ENCODE measurements at places on chromosomes 5 and 9. TPM values are rescaled to one million over a fixed set of nuclear protein-coding genes. Genes with fewer than 3 reads are reported as not detected.

Gene PIP5K1B
- 7.6 TPM for polyA plus RNA-seq

DNA sequence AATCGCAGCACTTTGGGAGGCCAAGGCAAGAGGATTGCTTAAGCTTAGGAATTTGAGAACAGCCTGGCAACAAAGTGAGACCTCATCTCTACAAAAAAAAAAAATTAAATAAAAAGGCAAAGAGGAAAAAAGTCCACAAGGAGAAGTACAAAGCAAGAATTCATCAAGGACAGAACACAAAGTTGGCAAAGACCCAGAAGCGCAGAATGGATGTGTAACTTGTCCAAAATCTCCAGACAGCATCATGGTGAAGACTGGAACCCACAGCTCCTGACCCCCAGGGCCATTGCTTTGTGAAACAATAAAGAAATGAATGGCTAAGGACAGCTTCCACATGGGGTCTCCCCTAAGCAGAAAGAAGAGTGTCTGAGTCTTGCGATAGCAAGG is 7.8 kb downstream of the HSD17B3 start:
- DNase-seq = no peak

Gene GPR21
- polyA plus RNA-seq = 0.30 TPM

Gene TXNDC8
- not detected for polyA plus RNA-seq

DNA sequence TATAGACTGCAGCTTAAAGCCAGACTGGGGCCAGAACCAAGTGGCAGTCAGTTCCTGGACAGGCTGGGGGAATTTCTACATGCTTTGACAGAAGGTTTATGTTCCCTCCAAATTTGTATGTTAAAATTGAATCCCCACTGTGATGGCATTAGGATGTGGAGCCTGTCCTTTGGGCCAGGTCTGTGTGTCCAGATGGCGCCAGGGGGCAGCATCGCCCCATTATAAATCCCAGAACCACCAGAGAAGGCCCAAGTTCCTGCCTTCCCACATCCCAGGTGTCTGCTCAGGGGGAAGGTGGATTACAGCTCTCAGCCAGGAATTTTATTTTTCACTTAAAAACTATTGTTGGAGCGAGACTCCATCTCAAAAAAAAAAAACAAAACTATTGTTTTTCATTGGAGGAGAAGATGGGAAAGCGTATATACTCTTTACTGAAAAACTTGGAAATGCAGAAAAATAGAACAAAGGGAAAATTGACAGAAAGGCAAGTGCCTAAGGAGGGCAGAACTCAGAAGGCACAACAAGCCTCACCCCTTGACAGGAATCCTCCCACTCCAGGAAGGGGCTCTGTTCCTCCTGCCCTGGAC is 5.0 kb downstream of the IL3 start:
- DNase-seq = no peak

DNA sequence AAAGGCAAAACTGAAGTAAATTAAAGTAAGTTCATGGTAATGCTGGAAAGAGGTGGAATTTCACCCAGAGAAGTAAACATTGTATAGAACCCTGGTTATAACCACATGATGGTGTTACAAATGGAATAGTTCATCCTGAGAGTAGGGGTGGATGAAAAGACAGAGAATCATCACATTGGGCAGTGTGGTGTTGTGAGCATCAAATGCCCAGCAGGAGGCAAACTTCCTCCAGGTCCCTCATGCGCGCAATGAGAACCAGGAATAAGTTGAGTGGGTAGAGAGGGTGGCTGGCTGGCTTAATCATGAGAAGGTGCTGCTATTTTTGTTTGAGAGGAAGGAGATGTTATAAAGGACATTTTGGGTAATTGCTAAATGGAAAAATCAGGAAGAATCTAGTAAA is 163.3 kb upstream of the HMHB1 start:
- DNase-seq = no peak

GRCh38 chr9:22645893-22646292 is 199.3 kb downstream of the DMRTA1 start:
- no peak for DNase-seq

Gene FAM200C
- 15.8 TPM for polyA plus RNA-seq

DNA sequence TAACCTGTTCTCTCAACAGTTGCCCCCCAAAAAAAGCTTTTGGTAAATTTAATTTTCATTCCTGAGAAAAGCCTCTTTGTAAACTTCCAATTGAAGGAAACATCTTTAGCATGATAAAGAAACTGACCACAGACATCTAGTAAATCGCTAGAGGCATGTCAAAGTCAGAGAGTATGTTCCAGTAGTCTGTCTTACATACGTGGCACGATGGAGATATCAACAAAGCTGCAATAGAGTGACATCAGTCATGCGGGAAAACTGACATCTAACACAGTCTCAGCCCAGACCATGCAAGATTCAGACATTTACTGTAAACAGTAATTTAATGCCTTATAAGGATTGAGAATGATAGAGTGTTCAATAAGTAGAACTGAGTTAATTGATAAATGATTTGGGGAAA is 45.1 kb downstream of the GARNL3 start:
- no peak for DNase-seq

Gene MEF2C
- 35.3 TPM for polyA plus RNA-seq

DNA sequence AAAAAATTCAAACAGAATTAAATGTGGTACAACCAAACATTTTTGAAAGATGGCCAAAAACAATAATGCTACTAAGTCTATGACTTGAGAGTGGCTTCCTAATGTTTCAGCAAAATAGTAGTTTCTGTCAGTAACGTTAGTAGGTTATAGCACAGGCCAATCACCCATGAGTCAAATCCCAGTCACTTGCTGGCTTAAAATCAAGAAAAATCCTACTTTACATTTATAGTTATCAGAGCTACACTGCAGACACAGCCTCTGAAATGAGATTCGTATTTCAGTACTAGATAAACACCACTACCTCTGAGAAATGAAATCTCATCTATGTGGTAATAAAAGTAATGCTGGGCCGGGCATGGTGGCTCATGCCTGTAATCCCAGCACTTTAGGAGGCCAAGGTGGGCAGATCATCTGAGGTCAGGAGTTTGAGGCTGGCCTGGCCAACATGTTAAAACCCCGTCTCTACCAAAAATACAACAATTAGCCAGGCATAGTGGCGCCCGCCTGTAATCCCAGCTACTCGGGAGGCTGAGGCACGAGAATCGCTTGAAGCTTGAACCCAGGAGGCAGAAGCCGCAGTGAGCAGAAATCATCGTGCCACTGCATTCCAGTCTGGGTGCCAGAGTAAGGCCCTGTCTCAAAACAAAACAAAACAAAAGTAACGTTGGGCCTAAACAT is 6.1 kb downstream of the ZDHHC21 start:
- DNase-seq = no peak

DNA sequence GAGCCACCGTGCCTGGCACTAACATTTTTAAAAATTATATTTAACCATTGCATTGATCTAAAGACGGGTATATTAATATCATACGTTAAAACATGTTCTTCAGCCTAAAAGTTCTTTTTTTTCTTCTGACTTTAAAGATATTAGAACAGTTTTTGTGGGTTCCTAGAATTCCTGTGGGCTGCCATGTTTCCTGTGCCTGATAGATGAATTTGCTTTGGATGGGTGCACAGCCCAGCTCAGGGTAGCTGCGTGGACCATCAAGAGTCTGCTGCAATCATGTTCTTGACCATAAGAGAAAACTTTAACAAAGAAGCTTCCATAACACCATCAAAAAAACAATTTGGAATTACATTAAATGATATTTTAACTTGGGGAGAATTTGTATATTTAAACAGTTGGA is 2.4 kb upstream of the LAMC3 start:
- DNase-seq = no peak

- no peak for DNase-seq
Measured at GRCh38 chr5:129148-129547, 37.2 kb downstream of the PLEKHG4B start.

Gene FCHO2
- polyA plus RNA-seq = 27.6 TPM

DNA sequence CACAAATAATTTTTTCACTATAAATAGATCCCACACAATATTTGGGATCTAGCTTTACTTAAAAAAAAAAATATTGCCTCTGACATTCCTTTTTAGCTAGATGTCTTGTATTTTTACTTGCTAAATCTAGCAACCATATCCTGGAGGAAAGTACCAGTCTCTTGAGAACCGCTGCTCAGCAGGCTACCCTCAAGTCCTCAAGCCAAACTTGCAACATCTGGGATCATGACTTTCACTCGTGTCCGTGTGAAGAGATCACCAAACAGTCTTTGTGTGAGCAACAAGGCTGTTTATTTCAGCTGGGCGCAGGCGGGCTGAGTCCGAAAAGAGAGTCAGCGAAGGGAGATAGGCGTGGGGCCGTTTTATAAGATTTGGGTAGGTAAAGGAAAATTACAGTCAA is 180.3 kb upstream of the FER start:
- no peak for DNase-seq

GRCh38 chr5:1709171-1709803 is 90.3 kb downstream of the MRPL36 start:
- peak; percentile 44 for DNase-seq

Gene ZNF366
- 4.4 TPM for polyA plus RNA-seq

Gene VLDLR
- 31.6 TPM for polyA plus RNA-seq

DNA sequence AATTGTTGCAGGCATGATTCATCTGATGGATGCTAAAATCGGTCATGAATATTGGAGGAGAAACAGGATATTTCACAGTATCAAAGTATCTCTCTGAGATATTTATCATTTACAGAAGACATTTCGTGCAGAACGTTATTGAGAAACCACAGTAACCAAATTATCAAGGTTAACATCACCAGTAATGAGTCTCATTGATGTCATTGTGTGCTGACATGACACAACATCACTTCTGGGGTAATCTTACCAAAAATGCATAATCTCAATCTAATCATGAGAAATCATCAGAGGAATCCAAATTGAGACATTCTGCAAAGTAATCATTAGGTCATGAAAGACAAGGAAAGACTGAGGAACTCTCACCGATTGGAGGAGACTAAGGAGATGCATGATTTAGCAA is 42.7 kb downstream of the C5orf22 start:
- DNase-seq = no peak

GRCh38 chr9:83266666-83267496 is 203.9 kb upstream of the RASEF start:
- no peak for DNase-seq

GRCh38 chr5:131139321-131139720 is 25.7 kb downstream of the HINT1 start:
- no peak for DNase-seq

- DNase-seq = no peak
Measured at GRCh38 chr9:121636341-121636865, 15.0 kb upstream of the DAB2IP start.

DNA sequence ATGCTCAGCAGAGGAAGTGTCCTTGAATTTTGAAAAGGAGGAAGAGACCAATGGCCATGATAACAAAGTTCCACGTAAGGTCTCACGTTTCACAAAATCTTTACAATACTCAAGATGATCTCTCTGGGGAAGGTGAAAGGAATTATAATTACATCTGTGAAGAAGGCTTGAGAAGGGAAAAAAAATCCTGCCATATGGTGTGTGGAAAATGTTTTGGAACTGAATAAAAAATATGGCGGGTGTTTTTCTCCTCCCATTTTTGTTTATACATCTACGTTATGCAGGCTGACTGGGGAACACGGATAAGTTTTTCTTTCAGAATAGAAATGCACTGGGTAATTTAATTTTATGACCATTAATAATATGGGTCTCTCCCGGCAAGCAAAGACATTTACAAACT is 425.6 kb upstream of the BRINP1 start:
- DNase-seq = no peak

Gene MAT2B
- 75.7 TPM for polyA plus RNA-seq

DNA sequence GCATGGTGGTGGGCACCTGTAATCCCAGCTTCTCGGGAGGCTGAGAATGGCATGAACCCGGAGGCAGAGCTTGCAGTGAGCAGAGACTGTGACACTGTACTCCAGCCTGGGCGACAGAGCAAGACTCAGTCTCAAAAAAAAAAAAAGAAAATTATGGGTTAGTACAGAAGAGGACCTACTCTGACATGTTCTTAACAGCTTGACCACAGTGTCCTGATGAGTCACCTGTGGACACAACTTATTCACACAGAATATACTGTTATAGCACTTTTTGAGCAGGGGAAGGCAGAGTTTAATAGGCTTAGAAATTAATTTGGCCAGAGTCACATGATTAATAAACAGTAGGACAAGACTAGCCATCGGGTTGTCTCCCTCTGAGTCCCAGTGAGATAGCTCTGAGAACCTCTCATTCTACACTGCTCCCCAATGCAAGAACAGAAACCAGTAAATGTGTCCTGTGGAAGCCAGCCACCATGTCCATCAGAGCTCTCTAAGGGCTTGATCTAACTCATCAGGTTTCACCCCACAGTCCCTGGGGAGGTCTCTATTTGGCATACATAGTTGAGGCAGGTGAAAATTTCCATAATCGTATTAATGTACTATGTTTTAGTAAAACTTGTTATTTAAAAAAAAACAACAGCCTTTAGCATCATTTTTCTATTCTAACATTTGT is 1077.9 kb upstream of the C9orf72 start:
- no peak for DNase-seq

- DNase-seq = peak; percentile 27
Measured at GRCh38 chr5:61162832-61163567, 732 bp upstream of the SMIM15 start.

Gene PCSK1
- polyA plus RNA-seq = 0.10 TPM

GRCh38 chr5:35373249-35373648 is 143.0 kb upstream of the PRLR start:
- DNase-seq = no peak

DNA sequence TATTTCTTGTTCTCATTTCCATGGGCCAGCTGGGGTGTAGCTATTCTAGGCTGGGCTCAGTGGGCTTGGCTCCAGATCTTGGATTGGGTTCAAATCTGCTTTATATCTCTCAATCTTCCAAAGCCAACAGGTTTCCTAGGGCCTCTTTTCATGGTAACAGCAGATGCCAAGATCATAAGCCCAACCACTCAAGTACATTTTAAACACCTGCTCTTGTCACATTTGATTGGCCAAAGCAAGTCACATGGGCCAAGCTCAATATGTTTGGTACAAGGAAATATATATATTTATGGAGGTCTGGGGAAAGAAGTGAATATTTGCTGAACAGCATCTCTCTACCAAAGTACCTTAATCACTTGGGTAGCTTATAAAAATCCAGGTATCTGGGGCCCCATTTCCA is 49.5 kb downstream of the MRRF start:
- DNase-seq = no peak

Gene CDH10
- 13.5 TPM for polyA plus RNA-seq

GRCh38 chr9:72874344-72874743 is 78.5 kb downstream of the ALDH1A1 start:
- DNase-seq = no peak

DNA sequence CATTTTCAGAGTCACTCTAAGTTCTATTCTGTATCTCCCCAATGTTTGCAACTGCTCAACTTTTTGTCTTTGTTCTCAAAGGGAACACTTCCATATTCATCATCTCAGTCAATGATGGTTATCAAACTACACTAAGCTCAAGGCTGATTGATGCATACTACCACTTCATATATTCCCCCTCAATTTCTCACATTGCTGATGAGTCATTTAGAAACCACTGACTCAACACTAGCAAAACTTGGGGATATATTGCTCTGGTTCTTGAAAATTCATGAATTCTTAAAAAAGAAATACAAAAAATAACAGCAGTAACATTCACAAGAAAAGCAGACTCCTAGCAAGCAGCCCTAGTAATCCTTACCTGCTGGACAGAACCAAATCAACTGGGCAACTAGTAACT is 52.2 kb downstream of the ABHD17B start:
- DNase-seq = no peak

Gene SPAG8
- 5.7 TPM for polyA plus RNA-seq

- no peak for DNase-seq
Measured at GRCh38 chr9:107016383-107016782, 153.4 kb downstream of the ZNF462 start.

Gene PLEKHG4B
- 8.7 TPM for polyA plus RNA-seq

Measured in left renal pelvis (tissue), 4 donors.